ENCODE measurements at places on chromosomes 5 and 9. TPM values are rescaled to one million over a fixed set of nuclear protein-coding genes. Genes with fewer than 3 reads are reported as not detected.

GRCh38 chr5:130045334-130045733 is 141.1 kb downstream of the CHSY3 start:
- no peak for DNase-seq

DNA sequence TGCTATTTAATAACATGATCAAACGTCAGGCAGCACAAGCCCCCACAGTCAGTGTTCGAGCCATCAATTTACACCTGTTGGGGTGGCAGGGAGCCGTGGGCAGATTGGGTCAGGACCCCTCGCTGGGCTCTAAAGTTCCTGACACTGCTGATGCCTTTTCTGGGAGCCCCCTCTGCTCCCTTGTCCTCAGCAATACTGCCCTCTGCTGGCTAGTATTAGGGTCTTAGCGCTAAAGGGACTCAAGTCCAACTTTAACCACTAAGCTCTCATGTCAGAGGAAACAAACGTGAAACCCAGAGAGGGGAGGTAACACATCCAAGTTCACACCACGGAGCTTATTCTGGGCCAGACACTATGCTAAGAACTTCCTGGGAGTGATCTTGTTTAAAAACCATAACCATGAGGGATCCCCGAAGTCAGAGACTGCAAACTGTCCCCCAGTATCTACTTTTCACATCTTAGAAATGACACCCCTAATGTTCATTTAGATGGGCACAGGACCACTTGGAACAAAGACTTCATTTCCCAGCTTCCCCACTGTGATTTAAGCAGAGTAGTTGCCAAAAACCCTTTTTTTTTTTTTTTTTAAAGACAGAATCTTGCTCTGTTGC is 20.4 kb downstream of the ANKS6 start:
- DNase-seq = no peak

Gene PCDHGA2
- total RNA-seq = 0.19 TPM

DNA sequence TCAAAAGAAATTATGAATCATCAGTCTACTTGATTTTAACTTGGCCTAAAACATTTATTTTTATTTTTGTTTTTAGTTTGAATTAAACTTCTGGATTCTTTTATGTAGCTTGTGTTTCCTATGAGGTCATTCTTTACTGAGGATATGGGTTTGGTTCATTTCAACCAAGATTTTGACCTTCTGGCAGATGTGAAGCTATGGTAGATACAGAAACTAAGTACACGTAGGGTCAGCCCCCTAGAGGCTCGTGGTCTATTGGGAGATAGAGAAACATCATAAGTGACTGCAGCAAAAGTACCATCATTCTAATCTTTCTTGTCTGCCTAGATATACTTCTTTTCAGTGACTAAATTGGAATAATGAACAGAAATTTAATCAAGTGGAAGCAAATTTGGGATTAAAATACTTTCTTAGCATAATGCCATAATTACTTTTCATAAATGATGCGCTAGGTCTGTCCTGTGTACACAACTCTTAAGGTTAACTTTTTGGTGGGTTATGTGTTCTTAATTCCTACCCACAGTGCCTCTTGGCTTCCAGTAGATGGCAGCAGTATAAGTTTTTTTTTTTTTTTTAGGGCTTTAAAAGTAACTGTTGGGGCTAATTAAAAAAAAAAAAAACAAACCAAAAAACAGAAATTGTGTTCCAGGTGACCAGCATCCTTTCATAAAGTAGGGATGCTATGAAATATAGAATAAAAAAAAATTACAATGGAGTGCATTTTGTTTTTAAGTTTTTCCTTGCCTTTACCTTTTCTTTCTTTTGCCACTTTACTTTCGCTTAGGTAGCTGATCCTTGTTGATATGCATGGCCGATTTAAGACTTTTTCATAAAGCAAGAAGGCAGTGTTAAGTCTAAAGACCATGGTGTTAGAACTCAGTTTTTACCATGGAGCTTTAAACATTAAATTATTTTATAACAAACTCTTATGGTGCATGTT is 49.9 kb downstream of the LRRTM2 start:
- DNase-seq = no peak

- DNase-seq = no peak
Observed at GRCh38 chr5:41695920-41696582, 174.2 kb downstream of the OXCT1 start.

Gene SMC2
- total RNA-seq = 37.6 TPM

- no peak for DNase-seq
Observed at GRCh38 chr9:114224247-114224610, 68.9 kb downstream of the COL27A1 start.

Gene C9orf153
- 0.19 TPM for total RNA-seq

Data from thymus (tissue), 14 donors.